ENCODE measurements at places on chromosomes 2 and 18.
A peak's percentile ranks its signal among the peaks of the same experiment; 100 is the strongest.

DNA sequence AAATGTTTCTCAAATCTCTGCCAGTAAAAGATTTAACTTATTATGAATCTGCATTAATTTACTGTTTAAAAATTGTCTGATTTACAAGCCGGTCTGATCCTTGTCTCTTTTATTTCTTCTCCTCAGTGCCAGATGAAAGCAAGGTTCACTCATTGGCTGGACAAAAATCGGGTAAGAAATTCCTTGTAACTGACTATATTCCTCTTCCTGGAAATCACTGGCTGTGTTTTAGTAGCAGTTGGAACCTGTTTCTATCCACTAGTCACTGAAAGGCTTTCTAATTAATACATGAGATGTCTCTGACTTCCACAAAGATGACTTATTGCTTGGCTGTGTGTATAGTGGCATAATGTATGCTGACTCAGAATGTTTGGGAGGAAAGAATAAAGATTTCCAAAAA is 436.6 kb upstream of the NRP2 start:
- no peak for DNase-seq

DNA sequence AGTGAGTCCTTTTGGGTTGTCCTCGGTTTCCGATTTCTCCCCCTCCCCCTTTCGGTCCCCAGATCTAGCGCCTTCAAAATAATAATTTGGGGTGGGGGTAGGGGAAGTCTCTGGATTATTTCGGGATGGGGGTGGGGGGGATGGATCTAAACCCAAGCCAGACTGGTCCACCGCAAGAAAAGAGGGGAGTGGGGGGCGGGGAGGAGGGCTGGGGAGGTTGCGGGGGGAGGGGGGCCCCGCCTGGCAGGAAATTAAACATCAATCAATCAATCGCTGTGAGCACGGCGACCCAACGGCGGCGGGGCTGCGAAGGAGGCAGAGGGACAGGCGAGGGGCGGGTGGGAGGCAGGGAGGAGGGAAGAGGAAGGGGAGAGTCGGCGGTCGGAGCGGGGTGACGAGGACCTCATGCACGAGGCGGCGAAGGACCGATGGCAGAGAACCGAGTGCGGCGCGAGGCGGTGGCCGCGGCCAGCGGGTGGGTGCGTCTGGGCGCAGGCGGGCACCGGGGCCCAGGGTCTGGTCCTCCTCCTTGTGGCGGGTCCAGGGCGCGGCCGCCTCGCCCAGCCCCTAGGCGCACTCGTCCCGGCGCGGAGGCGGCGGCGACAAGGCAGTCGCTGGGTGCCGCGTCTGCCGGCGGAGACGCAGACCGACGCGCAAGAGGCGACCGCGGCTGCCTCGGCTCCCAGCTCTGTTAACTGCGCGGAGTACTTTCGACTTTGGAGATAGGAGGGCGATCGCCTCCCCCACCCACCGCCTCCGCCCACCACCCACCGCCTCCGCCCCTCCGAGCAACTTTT is 468 bp upstream of the SATB2 start:
- DNase-seq: no peak

GRCh38 chr2:9217838-9218770 is 11.5 kb downstream of the ASAP2 start:
- no peak for DNase-seq

- peak; percentile 45 for DNase-seq
Observed at GRCh38 chr18:79400591-79401381, 5.1 kb downstream of the NFATC1 start.

DNA sequence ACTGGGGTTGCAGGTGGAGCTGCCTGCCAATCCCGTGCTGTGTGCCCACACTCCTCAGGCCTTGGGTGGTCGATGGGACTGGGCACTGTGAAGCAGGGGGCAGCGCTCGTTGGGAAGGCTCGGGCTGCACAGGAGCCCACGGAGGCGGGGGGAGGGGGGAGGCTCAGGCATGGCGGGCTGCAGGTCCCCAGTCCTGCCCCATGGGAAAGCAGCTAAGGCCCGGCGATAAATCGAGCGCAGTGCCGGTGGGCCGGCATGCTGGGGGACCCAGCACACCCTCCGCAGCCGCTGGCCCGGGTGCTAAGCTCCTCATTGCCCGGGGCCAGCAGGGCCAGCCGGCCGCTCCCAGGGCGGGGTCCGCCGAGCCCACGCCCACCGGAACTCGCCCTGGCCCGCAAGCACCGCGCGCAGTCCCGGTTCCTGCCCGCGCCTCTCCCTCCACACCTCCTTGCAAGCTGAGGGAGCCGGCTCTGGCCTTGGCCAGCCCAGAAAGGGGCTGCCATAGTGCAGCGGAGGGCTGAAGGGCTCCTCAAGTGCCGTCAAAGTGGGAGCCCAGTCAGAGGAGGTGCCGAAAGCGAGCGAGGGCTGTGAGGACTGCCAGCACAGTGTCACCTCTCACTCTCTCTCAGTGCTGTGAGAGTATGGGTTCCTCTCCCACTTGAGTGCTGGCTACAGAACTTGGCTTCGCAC is 1210.6 kb upstream of the NXPH2 start:
- DNase-seq: no peak

- no peak for DNase-seq
Observed at GRCh38 chr18:48566589-48566988, 27.8 kb downstream of the CTIF start.

- peak; percentile 17 for DNase-seq
Observed at GRCh38 chr2:25322312-25322711, 19.4 kb downstream of the DNMT3A start.

DNA sequence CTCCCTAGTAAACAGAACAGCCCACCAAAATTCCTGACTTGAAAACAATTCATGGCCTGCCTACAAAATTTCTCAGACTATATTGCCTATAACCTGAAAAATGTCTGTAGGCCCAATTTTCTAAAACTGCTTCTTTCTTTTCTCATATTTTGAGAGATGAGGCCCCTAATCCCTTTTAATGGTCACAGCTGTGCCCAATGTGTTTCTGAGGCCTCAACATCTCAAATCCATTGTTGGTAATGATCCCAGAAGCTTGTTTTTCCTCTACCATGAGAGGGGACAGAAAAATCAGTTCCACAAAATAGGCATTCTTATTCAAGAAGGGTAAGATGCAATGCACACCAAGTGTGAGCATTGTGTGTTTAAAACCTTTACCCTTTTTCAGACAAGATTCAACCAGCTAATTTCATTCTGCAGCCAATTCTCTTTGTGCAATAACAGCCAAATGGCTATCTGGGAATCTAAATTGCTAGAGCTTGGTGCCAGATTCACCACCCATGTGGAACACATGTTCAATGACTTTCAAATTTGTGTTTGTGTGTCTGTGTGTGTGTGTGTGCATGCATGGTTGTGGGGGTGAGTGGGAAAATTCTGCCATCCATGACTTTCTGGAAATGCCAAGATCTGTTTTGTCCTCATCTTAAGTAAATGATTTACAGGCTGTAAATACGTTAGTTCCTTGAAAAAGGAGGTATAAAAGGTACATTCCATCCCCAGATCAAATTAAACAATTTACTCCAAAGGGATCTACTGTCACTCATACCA is 319.5 kb downstream of the TNS1 start:
- no peak for DNase-seq

DNA sequence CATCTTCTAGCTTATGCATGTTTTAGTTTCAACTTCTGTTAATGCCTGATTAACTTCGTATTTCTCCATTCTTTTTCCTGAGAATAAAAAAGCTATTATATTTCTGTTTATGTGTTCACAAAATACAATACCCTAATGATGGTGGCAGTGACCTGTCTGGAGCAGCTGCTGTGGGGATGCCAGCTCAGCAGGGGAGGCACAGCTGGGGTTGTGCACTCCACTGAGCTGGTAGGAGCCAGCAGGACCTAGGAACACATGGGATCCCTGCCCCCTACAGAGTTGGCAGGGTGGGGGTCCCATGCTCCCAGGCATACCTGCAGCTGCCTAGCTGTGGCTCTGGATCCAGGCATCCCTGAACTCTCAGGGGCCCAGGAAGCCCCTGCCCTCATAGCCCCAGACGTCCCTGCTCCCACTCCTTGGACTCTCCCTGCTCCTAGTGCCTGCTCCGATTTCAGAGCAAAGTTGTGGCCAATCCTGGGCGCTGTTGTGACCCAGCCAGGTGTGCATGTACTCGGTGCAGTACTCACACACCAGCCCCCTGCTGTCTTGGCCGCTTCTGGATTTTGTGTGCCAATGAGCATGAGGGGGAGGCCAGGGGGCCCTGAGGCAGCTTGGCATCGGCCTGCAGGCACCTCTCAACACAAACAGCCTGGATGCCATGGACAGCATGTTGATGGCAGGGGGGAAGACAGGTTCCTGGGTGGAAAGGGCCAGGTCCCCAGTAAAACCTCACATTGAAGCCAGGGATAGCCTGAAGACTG is 546.0 kb downstream of the ZNF804A start:
- no peak for DNase-seq

- no peak for DNase-seq
Observed at GRCh38 chr2:109376115-109376514, 237.7 kb downstream of the SEPTIN10 start.

DNA sequence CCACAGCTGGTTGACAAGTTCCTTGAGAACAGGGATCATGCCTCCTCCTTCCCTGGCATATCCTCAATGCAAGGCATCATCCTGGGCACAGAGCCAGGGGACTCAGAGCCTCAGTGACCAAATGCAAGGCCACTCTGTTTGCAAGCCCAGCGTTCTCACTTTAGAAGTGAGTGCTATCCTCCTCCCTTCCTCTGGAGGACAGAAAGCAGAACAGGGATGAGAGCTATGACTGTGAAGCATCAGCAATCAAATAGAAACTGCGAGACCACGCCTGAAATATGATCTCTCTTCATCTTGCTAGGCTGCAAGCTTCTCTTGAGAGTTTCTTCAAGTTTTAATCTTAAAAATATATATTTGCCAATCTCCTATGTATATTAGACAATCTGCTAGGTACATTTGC is 119.8 kb downstream of the LRATD1 start:
- DNase-seq: no peak

DNA sequence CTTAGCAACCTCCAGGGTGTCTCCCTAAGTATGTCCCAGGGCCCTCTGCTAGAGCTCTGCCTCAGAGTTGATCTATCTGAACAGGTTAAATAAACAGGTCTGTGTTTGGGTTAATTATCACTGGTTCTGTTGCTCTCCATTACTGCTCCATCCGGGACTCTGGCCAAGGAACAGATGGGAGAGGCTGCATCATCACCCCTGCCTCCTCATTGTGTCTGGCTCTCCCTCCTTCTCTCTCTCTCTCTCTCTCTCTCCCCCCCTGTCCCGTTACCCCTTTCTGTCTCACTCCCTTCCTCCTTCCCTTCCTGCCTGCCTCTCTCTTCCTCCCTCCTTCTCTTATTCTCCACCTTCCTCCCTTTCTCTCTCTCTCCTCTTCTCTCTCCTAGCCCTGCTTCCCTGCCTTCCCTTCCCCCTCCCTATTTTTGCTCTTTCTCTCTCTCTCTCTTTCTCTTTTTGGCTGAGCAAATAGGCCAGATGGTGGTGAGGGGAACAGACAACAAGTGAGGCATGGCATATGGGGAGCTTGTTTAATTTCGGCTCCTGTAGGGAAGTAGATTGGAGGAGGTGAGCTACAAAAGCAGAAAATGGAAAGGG is 62.1 kb downstream of the SETBP1 start:
- peak; percentile 54 for DNase-seq

- DNase-seq: no peak
Observed at GRCh38 chr2:16546128-16546754, 119.4 kb downstream of the CYRIA start.

DNA sequence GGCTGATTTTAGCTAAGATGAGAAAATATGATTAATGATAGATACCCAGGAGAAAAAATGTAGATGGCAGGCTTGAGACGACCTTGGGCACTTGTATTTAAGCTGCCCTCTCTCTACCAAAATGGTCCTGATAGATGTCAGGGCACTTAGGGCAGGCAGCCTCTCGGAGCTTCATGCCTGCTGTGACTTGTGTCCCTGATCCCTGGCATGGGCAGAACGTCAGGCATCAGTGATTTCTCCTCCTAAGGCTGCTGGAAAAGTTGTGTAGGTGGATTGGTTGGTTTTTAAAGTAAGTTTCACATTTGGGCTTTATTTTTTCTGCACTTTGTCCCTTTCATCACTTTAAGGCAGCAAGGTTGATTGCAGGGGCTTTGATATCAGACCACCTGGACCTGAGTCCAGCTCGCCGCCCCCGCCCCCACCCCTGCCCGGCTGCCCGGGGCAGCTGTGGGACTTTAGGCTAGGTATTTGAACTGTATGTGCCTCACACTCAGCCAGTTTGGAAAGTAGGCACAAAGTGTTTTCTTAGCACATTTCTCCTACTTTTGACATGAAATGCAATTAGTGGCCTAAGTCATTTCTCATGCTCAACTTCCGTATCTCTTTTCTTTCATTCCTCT is 35.0 kb upstream of the SCLY start:
- DNase-seq: no peak

DNA sequence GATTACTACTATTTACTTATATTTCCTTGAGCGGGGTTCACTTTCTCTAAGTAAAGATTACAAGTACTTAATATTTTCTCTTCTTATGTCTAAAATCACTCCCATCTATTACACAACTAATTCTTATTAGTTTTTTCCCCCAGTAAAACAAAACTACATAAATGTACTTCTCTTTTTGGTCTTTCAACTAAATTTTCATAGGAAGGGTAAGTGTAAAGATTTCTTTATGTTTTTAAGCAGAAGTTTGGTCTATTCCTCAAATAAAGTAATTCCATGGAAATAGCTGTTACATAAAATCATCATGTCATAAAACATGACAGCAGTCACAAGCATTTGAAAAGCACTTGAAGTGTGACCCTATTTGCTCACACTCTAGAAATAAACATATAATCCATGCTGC is 249.0 kb downstream of the ZEB2 start:
- DNase-seq: no peak

DNA sequence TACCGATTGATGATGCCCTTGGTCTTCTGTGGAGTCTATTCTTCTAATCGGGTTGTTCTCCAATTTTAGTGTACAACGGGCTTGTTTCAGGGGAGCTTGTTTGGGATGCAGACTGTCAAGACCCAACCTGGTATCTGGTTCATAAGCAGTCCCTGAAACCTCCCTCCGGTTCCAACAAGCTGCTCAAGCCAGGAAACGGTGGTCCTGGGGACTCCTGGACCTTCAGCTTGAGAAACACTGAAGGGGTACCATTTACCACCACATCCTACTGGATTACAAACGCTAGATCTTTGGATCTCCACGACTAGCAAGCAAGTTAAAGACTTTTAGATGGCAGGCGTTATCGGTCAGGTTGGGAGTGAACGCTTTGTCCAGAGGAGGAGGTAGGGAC is 2.0 kb downstream of the BCL2 start:
- no peak for DNase-seq

GRCh38 chr2:10709290-10709939 is 12.0 kb upstream of the ATP6V1C2 start:
- DNase-seq: no peak

DNA sequence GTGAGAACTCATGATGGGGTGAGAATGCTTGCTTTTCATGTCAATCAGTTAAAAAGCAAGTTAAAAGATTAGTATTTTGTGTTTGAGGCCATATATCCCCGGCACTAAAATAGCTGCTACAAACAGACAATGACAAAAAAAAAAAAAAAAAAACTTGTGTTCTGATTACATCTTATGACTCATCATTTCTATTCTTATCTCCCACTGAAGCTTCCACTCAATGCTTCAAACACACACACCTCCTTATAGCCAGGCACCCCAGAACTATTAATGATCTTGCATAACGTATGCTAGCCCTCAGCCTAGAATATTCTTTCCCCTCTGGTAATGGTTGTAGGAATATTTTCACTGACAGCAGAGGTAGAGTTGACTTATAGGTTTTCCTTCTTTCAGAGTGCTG is 778.3 kb downstream of the TRIB2 start:
- DNase-seq: no peak

Data from left ventricle myocardium superior (tissue), 1 donor.